ENCODE measurements at places on chromosomes 12 and 14. TPM values are rescaled to one million over a fixed set of nuclear protein-coding genes. Genes with fewer than 3 reads are reported as not detected.

Gene TAS2R10
- total RNA-seq, result 0.53 TPM

Gene KCNA1
- not detected for total RNA-seq

Gene RND1
- total RNA-seq, result 5.6 TPM

Gene TPPP2
- not detected for total RNA-seq

Gene KRT86
- total RNA-seq, result not detected

Gene BEGAIN
- not detected for total RNA-seq

Gene NYNRIN
- total RNA-seq, result 9.0 TPM

Gene OAS2
- total RNA-seq, result 4.0 TPM

Gene LGALS3
- 210 TPM for total RNA-seq

Gene C14orf132
- 15.3 TPM for total RNA-seq

Gene ASB2
- 0.23 TPM for total RNA-seq

Gene RTL1
- total RNA-seq, result not detected

Gene KERA
- total RNA-seq, result not detected

Gene KLRC4
- total RNA-seq, result not detected

Gene DEGS2
- total RNA-seq, result 0.12 TPM

Gene NTS
- total RNA-seq, result not detected

Gene KCNH5
- total RNA-seq, result under 0.01 TPM

Gene CABP1
- total RNA-seq, result 0.82 TPM

Gene FOXA1
- not detected for total RNA-seq

Gene BHLHE41
- total RNA-seq, result 3.2 TPM

Gene ZFYVE21
- 51.8 TPM for total RNA-seq

Gene CLEC2B
- total RNA-seq, result 2.3 TPM

Gene GDF3
- total RNA-seq, result not detected

Gene SLC24A4
- total RNA-seq, result not detected

Gene DPY19L2
- 1.3 TPM for total RNA-seq

Gene CYP46A1
- total RNA-seq, result 0.59 TPM
